Activated CD4-positive, alpha-beta T cell treated with anti-CD3 and anti-CD28 coated beads, Interleukin-2, amount 50 U/mL, for 1 hour (primary cell): ENCODE measurements at places on chromosomes 11 and 22.

GRCh38 chr22:33975841-33976240, 55.6 kb upstream of the LARGE1 start:
- no peak for DNase-seq

- no peak for DNase-seq
Observed at GRCh38 chr11:36130401-36130800, 158.8 kb downstream of the COMMD9 start.

- DNase-seq, result no peak
Observed at GRCh38 chr11:111370902-111371578, 8.0 kb downstream of the POU2AF1 start.

DNA sequence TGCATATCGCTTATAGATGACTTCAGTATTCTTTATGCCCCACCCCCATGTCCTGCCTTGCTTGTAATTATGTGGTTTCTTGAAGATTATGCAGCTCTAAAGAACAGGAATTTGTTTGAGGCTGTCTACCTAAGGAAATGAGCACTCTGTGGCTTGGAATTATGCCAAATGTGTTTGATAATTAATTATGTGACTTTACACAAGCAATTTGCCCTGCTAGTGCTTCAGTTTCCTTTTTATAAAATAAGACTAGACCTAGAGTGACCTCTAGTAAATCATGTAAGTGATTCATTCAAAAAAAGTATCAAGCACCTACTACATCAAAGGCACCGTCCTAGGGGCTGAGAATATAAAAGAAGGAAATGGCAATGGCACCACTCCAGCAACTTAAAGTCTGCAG, 491.5 kb upstream of the KIRREL3 start:
- DNase-seq, result no peak

- DNase-seq, result no peak
Observed at GRCh38 chr11:8858808-8859207, 52.2 kb upstream of the AKIP1 start.

DNA sequence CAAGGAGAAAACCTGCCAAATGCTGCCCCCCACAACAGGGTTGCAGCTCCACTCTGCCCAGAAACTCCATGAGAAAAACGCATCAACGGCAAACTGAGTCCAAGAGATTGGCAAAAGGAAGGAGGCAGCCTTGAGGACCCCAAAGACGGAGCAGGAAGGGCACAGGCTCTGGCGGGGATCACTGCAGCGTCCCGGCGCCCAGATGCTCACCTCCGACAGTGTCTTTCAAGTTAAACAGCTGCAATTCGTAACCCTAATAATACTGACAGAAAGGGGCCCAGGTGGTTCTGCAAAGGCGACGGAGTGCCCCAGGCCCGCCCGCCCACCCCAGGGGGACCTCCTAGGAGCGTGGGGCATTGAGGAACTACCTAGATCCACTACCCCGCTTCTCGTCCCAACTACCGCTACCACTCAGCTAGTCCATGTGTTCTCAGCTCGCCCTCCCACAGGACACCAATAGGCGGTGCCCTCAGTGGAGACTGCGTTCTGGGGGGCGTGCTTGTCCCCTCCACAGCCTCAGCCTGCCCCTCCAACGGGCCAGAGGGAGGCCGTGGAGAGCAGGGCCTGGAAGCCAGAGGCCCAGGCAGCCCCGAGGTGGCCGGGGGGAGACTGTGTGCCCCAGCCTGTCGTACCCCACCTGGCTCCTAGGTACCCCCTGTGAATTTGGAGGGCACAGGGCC, 127.4 kb downstream of the PHF21B start:
- DNase-seq, result no peak

GRCh38 chr11:7020183-7020917, at the start of the genes NLRP14 and ZNF214:
Gene NLRP14, plus strand, starts transcription at chr11:7020479. Its CDS starts 18,108 bp downstream, at chr11:7038587.
Gene ZNF214, minus strand, starts transcription at chr11:7020346. Its CDS starts 17,511 bp downstream, at chr11:7002835.
- peak; percentile 6 for DNase-seq

- peak; percentile 25 for DNase-seq
Observed at GRCh38 chr11:118841469-118842242, 42.0 kb upstream of the CXCR5 start.

DNA sequence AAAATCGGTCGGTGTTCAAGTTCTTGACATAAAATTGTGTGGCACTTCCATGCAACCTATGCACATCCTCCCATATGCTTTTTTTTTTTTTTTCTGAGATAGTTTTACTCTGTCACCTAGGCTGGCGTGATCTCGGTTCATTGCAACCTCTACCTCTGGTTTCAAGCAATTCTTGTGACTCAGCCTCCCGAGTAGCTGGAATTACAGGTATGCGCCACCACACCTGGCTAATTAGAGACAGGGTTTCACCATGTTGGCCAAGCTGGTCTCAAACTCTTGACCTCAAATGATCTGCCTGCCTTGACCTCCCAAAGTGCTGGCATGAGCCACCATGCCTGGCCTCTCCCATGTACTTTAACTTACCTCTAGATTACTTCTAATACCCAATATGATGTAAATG, 15.0 kb downstream of the GLB1L3 start:
- DNase-seq, result no peak

DNA sequence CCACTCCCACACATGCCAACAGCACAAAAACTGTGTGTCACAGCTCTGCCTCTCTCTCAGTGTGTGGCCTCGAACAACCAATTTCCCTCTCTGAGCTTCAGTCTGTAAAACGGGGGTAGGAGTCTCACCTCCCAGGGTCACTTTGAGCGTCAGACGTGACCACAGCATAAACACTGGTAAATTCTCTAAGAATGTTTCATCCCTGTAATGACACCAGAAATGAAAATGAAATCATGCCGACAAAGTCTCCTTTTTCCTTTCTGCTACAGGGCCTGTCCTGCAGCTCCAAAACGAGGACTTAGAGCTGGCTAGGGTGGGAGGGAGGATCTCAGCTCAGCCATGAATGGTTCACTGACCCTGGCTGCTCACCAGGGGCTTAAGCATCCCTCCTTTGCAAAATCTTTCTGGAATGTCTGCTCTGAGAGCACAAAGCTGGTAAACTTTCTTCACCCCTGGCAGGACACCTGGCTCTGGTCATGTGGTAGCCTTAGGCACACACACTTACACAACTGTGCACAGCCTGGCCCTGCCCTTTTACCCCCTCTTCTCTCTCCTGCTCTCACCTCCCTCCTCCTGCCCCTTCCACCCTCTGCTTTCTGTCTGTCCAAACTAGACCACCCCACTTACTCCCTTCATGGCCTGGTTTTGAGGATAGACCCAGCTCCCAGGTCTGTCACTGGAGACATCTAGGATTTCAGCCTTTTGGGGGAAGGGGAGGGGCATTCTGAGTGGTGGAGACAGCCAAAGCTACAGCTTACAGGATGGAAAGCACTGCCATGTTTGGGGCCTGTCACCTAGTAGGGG, 12.3 kb upstream of the TSKU start:
- DNase-seq, result no peak

DNA sequence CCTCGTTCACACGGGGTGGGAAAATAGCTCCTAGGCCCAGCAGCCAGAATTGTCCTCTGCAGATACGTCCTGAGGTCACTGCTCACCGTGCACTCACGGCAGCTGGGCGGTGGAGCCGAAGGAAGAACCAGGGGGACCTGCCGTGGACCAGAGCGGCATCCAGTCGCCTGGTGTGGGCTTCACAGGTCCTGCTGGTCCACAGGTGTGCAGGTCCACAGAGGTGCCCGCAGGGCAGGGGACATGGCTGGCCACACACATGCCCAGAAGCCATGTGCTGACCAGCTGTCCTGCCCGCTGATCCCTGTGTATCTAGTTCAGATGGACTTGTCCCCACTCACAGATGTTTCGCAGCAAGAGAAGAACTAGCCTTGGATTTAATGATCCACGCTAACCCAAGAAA, 10.6 kb upstream of the PKP3 start:
- no peak for DNase-seq

GRCh38 chr22:20660441-20661054, 113.4 kb upstream of the SERPIND1 start:
- no peak for DNase-seq

GRCh38 chr22:22362311-22362710, 117.7 kb downstream of the VPREB1 start:
- DNase-seq, result no peak

DNA sequence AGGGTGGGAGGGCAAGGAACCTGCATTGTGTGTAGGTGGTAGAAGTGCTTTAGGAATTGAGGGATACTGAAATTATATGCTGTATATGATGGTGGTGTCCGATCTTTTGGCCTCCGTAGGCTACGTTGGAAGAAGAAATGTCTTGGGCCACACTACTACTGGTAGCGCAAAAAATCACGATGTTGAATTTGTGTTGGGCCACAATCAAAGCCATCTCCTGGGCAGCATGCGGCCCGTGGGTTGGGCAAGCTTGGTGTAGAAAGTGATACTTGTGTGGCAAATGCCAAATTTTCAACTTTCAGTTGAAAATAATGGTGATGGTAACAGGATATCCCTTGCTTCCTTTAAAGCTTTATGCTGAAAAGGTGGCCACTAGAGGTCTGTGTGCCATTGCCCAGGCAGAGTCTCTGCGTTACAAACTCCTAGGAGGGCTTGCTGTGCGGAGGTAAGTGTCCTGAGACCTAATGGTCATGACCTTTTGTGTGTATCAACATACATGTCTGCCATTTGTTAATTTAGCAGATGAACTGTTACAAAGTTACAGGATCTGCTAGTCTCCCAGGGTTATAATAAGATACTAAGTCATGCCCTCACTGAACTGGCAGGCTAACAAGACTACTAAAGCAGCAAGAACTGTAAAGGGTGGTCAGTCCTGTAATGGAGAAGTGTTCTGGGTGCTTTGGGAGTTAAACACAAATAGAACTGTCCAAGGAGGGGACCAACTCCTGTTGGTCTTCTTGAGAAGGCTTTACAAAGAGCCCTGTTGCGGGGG, 2.9 kb downstream of the RPS3 start:
- no peak for DNase-seq

DNA sequence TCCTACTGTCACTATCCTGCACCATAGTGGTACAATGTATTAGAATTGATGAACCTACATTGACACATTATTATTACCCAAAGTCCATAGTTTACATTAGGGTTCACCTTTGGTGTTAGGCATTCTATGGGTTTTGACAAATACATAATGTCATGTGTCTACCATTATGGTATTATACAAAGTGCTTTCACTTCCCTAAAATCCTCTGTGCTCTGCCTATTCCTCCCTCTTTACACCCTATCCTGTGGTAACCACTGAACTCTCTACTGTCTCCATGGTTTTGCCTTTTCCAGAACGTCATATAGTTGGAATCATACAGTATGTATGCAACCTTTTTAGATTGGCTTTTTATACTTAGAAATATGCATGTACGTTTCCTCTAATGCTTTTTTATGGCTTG, 51.5 kb downstream of the CCDC15 start:
- no peak for DNase-seq
